ENCODE measurements at places on chromosomes 16 and 17.

DNA sequence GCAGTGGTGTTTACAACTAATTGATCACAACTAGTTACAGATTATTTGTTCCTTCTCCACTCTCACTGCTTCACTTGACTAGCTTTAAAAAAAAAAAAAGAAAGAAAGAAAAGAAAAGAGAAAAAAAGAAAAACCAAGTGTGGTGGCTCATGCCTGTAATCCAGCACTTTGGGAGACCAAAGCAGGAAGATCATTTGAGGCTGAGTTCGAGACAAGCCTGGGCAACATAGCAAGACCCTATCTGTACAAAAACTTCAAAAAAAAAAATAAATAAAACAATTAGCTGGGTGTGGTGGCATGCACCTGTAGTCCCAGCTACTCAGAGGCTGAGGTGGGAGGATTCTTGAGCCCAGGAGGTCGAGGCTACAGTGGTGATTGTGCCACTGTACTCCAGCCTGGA is 4.2 kb downstream of the SNTB2 start:
- no peak for DNase-seq

DNA sequence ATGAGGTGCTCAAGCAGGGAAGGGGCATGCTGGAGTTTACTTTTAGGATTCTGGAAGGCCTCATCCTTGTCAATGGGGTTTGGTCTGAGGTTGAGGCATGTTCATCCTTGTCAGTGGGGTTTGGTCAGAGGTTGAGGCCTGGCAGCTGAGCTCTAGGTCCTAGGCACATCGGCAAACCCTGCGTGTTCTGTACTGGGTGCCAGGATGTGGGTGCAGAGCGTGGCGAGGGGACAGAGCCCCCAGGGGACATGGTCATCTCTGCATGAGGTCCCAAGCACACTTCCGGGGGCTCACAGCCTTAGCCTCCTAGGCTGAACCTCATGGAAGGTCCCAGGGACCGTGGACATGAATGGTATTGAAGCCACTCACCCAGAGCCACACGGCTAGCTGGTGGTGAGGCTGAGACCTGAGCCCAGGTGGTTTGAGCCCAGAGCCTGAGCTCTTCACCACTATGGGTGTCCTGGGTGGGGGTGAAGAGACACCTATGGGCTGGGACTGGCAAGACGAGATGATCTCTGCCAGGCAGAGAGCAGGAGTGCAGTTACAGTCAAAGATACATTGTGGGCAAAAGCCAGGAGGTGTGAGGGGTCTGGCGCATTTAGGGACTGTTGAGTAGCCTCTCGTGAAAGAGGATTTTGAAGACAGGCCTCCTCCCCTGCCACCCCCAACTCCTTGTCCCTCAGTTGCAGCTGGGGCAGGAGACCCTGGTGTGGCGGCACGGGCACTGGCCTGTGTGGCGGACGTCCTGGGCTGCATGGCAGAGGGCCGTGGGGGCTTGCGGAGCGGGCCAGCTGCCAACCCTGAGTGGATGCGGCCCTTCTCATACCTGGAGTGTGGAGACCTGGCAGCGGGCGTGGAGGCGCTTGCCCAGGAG is 19.3 kb downstream of the FCSK start:
- no peak for DNase-seq

DNA sequence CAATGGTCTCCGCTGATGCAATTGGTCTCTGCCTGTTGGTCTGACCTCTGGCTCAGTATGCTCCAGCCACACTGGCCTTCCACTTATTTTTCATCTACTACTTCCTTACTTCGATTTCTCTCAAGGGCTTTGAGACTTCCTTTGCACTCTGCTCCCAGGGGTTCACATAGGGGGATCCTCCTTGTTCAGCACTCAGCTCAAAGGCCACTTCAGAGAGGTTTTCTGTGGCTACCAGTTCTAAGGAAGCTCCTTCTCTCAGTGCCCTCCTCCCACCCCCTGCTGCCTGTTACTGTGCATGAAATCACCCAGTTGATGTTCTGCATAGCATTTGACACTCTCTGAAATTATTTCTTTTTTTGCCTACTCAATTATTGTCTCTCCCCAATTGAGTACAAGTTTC is 476.4 kb downstream of the HS3ST3B1 start:
- no peak for DNase-seq

GRCh38 chr16:82432261-82432660 is 194.5 kb upstream of the CDH13 start:
- DNase-seq = no peak

- no peak for DNase-seq
These were observed 21.2 kb upstream of the HAS3 start for GRCh38 chr16:69084289-69084688.

Measured in NCI-H2227 treated with DMSO at 0.1 percent for 48 hours (cell line).